ENCODE measurements at places on chromosomes 5 and 9.

DNA sequence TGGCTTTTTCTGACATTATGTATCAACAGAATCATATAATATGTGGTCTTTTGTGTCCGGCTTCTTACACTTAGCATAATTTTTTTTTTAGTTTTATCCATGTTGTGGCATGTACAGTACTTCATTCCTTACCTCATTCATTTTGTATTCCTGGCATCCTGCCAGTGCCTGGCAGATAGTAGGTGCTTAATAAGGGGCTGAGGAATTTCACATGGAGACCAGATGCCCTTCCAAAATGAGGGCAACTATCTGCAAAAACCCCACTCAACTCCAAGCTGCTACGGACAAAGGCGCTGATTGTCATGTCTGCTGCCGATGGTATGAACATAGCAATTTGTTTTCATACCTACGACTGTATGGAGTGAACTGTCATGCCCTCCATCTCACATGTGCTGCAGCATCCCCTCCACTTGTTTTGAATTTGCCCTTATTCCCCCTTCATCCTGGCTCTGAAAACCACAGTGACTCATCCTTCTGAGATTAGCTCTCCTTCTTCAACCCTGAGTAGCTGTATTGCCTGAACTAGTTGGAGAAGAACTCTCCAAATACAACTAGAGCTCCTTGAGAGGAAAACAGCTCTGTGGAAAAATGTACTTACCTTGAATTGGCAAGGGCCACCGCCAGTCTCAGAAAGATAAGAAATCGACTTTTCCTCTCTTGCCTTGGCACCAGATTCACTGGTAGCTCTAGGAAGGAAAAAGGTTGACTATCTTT is 41.3 kb upstream of the FOXE1 start:
- no peak for DNase-seq

- DNase-seq, result no peak
These were observed 73.3 kb downstream of the GLIS3 start for GRCh38 chr9:4226331-4227250.

DNA sequence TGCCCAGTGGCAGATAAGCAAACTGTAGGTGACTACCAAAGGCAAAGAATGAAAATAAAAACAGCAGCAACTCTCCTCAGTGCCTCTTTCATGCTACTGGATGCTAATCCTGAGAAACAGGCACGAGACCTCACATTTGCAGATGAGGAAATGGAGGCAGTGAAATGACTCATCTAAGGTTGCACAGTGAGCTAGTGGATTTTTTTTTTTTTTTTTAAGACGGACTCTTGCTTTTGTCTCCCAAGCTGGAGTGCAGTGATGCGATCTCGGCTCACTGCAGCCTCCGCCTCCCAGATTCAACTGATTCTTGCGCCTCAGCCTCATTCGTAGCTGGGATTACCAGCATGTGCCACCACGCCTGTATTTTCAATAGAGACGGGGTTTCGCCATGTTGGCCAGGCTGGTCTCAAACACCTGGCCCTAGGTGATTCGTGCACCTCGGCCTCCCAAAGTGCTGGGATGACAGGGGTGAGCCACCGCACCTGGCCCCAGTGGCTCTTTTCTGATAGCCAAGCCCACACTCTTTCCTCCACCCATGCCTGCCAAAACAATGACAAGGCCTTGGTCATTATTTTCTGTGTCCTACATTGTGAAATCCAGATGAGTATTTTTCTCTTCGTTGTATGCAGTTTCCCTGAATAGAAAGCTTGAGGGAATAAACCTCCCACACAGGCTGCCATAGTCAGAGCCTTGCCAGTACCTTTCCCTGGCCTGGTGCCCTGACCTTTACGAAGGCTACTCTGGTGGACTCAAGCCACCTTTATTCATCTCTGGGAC is 19.2 kb downstream of the DOCK2 start:
- no peak for DNase-seq

GRCh38 chr5:100794218-100794617 is 108.9 kb downstream of the ST8SIA4 start:
- DNase-seq, result no peak

- no peak for DNase-seq
These were observed 53.0 kb downstream of the ERGIC1 start for GRCh38 chr5:172886974-172887501.

- DNase-seq, result no peak
These were observed 272.0 kb downstream of the HSPA4 start for GRCh38 chr5:133323494-133324457.

DNA sequence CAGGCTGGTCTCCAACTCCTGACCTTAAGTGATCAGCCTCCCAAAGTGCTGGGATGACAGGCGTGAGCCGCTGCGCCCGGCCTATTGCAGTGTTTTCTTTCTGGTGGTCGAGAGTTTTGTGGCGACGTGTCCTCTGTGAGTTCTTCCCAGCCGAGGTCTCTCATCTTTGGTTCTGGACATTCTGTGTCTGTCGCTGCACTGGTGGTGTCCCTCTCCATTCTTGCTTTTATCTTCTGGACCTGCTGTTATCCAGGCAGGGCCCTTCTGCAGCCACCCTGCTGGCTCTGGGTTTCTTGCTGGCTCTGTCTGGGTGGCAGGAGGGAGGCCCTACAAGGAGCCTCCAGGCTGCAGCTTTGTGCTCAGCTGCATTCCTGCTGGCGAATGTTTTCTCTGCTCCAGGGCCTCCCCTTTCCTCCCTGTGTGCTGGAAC is 49.1 kb upstream of the EXOC3 start:
- DNase-seq, result no peak

DNA sequence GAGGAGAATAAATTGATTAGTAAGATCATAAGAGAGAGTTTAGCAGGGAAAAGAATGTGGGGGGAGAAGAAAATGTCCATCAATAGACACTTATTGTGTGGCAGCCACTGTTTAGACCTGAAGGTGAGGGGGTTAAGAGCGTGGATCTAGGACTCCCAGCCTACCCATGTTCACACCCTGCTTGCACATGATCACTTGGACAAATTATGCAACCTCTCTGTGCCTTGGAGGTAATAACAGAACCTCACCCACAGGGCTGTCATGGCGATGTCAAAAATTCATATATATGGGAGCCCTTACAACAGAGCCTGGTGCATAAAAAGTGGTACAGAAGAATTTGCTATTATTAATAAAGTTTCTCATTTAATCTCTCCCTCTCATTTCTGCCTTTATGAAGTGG is 86.0 kb upstream of the EQTN start:
- no peak for DNase-seq

DNA sequence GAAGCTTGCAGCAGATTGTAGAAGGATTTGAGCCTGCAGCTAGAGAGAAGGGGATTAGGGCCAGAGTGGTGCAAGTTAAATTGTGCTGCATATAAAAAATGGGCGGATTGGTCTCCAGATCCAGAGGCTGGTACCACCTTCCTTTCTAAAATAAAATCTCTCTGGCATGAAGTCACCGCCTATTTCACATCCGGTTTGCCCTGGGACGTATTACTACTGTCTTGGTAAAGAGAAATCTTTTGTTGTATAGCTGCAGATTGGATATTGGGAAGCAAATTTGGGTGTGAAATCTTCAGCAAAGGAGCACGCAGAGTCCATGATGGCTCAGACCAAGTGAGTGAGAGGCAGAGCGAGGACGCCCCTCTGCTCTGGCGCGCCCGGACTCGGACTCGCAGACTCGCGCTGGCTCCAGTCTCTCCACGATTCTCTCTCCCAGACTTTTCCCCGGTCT is at the start of gene GABRA1:
Gene GABRA1, plus strand, starts transcription at position 180 of the 451 bp plus-strand sequence. CDS start 2,691 bp downstream, outside the sequence.
- DNase-seq, result no peak

DNA sequence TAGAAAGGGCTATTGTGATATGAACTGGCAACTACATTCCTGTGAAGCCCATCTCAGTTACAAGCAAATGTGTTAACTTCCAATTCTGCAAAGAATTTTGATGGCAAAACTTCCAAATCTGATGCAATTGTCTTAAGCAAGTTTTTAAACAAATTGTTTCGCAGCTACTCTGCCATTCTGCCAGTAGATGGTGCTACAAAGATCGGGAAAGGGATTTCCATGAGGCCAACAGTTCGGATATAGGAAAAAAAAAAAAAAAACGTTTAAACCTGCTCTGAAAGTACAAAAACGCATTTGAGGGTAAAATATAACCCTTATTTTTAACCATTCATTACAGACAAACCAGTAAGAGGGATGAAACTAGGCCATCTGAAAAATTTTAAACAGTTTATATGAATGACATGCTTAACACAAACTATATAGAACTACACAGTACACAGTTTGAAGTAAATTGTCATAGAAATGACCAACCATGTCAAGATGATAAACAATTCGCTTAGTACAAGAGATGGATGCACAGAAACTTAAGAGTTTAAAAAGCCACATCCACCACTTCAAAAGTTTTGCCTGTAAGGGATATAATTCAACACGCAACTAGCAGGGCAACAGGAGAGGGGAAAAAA is 2.2 kb downstream of the HNRNPA0 start:
- DNase-seq, result no peak

DNA sequence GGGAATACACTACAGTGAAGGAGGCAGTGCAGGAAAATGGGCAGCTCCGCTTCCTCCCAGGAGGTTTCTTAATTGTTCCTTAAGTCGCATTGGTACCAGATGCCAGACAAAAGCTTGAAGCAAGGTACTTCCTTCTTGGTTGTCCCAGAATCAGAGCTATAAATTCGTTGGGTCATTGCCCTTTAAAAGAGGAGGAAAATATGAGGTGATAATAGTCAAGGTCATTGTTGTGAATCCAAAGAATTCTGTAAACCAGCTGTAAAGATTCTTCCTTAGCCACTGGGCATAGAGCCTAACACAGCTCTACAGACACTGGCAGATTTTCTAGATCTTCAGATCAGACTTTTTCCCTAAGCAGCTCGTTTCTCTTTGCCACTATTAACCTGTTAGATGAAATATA is 444.1 kb upstream of the TLE4 start:
- DNase-seq, result no peak

DNA sequence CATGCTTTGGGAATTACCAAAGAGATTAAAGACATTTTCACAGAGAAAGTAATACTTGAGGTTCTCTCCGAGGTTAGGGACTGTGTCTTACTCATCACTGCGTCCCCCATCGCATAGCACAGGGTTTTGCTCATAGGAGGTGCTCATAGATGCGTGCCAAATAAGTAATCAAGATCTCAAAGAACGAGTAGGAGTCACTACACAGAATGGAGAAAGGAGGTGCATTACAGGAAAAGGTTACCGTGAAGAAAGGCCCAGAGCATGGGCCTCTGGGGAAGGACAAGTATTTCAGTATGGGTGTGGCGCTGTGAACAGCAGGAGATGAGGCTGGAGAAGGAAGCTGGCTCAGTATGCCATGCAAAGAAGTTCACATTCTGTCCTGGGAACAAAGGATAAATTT is 182.4 kb downstream of the ACTL7B start:
- no peak for DNase-seq

GRCh38 chr9:130023144-130023787 is 19.7 kb downstream of the FNBP1 start:
- DNase-seq, result no peak

DNA sequence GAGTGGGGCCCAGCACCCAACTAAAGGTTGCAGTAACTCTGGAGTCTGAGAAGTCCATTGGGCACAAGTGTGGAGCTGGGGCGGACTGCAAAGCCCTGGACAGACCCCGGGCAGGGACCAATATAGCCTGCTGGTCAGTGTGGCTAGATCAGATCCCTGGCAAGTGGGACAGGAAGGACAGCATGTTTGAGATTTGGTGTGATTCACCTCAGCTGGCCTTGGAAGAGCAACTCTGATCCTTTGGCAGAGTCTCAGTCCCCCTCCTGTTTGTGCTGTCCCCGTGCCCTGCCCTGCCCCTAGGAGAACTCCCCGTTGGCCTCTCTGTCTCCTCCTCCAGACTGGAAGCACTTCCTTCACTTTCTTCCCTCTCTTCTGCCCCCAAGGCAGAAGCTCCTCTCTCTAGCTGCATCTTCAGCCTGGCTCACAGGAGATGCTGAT is 255.3 kb downstream of the FSTL4 start:
- DNase-seq, result no peak

DNA sequence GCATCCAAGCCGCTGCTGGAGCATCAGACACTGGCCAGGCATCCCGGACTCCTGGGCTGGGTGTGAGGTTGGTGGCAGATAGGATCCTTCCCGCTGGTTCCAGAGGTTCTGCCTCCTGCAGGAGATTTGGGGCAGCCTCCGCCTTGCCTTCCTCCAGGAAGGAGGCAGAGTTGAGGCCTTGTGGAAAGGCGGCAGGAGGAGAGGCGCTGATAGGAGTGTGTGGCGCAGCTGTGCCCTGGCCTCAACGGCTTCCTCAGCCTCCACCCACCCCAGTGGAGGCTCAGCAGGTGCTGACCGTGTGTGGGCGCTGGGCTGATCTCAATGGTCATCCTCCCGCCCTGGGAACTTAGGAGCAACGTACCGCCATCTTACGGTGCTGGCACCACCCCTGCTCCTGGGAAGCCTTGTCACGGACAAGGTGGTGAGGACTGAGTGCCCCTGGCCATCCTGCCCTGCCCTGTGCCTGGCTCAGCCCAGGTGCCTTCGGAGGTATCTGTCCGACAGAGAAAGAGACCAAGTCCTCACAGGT is 10.2 kb downstream of the NCS1 start:
- DNase-seq, result no peak

DNA sequence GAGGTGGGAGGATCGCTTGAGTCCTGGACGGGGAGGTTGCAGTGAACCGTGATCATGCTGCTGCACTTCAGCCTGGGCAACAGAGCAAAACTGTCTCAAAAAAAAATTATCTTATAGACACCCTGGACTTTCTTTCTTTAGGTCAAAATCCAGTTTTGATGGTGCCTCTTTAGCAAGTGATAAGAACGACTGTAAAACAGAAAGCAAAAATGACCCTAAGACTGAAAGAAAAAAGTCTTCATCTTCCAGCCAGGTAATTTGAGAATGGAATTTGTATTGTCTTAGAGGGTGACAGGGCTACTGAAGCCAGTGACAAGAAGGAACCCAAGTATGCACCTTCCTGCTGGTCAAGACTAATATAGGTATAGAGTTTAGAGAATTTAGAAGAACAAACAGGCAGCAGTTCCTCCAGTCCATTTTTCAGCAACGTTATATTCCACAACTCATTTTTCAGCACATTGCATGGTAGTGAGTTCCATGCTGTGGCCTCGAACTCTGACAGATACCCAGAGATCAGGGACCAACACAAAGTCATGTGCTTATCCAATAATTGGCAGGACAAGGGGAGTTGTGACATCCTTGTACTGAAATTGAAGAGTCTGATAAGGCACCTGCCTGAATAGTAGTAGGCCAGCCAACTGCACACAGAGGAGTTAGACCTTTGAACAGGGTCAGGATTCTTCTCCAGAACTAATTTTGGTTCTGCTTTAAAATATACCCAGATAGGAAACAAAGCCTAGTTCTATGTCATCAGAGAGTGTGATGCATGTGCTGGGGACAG is 46.5 kb downstream of the GRAMD2B start:
- no peak for DNase-seq

GRCh38 chr9:20189871-20190270 is 401.0 kb upstream of the SLC24A2 start:
- no peak for DNase-seq

DNA sequence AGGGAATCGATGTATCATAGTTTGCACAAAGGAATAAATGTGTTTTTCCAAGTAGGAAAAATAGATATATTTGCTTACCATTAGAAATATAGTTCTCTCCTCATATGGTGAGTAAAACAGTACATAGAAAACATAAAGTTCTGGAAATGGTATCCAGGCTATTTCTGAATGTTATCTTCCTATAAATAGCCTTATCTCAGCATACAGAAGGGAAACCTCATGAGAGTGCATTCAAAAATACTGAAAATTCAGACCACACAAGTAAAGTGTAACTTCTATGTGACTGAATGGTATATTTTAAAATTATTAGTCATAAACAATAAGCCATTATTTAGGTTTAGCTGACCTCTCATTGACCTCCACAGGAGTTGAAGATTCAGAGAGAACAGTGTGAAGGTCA is 43.5 kb downstream of the MOCS2 start:
- DNase-seq, result no peak
